ENCODE measurements at places on chromosomes 2 and 18. TPM values are rescaled to one million over a fixed set of nuclear protein-coding genes. Genes with fewer than 3 reads are reported as not detected.

GRCh38 chr2:240426845-240427721, 8.4 kb upstream of the GPC1 start:
- no peak for DNase-seq

- DNase-seq: no peak
Measured at GRCh38 chr2:152718909-152719645, 657 bp downstream of the ARL6IP6 start.

- no peak for DNase-seq
Measured at GRCh38 chr2:139259422-139260051, 479.3 kb upstream of the NXPH2 start.

DNA sequence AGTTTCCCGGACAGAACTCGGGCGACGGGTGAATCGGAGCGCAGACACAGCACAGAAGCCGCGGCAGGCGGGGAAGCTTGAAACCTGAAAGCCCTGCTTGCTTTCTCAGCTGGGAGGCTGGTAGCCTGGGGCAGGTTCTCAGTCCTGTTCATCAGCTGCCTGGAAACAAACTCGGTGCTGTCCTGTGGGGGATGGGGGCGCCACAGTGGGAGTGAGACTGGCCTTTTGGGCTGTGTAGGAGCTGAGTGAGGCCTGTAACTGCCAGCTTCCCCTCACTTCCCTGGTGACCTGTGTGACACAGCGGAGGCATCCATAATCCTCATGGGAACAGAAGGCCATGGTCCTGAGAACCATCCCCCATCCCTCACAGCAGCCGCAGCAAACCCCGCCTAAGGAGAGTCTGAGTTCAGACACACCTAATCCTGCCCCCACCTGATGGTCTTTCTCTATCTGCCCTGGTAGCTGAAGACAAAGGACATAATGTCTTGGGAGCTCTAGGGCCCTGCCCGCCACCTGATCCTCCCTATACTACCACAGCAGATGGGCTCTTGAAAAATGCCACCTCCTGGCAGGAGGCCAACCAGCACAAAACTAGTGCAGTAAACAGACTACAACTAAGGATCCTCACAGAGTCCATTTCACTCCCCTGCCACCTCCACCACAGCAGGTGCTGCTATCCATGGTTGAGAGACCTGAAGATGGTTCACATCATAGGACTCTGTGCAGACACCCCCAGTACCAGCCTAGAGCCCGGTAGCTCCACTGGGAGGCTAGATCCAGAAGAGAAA, 52.7 kb upstream of the LDLRAD4 start:
- no peak for DNase-seq

DNA sequence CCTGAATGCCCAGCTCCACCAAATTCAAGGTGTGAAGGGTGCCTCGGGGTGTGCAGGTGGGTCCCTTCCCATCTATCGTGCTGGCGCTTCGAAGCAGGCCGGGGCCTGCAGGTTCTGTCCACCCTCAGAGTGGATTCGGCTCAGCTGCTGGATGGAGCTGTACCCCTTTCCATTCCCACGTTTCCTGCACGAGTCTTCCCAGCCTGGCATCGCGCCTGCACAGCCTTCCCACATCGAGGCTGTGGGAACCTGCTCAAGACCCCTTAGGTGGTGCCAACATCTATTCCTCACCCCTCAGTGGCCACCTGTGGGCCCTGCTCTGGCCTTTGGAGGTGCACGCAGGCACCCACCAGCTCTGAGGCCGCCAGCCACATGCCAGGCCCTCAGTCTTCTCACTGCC, 65.7 kb downstream of the PDCL3 start:
- DNase-seq: no peak

DNA sequence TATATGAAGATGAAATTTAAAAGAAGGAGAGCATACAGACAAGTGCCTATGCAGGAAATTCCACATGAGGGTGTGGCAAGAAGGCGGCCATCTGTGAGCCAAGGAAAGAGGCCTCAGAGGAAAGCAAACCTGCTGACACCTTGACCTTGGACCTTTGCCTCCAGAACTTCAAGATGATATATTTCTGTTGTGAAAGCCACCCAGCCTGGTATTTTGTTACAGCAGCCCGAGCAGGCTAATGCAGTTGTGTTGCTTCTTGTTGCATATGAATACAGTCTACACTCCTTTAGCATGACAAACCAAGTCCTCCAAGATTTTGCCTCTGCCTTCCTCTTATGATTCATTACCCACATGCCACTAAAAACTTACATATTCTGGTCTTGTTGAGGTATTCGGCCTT, 374.8 kb upstream of the TRIB2 start:
- no peak for DNase-seq

DNA sequence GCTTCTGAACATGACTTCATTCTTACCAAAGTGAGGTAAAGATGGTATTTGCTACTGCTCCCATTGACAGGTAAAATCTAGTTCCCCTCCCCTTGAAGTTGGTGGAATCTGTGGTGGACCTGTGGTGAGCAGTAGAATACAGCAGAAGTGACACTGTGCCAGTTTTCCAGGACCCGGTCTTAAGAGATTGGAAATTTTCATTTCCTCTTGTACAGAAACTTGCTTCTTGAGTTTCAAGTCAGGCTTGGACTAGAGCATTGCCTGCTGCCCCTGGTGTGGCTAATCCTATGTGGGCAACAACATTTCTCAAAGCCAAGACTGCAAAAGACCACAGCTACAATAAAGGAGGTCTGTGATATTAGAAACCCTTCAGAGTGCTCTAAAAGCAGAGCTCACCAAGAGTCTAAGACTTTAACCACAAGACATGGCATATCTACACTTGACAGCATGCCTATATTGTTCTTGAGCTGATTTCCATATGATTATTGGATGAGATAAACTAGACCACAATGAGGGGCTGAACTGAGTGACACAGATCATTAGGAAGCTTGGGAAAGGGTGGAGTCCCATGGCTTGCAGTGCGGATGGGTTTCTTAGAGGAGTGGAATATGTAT, 458.1 kb downstream of the BCL11A start:
- DNase-seq: no peak

DNA sequence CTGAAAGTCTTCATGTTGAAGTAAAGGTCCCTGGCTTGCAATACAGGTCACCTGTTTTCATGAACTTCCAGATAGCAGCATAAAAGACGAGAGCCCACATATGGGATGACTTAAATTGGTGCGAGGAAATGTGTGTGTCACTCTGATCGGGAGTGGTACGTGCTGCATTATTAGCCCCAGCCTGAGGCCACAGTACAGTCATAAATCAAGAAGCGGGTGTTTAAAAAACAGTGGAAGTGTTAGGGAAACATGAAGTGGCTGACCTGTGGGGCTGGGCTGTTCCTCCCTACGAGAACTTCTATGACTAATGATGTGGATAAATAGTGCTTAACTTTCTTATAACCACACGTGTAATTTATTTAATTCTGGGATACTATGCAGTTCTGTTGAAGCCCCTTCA, 24.4 kb downstream of the RDH14 start:
- no peak for DNase-seq

DNA sequence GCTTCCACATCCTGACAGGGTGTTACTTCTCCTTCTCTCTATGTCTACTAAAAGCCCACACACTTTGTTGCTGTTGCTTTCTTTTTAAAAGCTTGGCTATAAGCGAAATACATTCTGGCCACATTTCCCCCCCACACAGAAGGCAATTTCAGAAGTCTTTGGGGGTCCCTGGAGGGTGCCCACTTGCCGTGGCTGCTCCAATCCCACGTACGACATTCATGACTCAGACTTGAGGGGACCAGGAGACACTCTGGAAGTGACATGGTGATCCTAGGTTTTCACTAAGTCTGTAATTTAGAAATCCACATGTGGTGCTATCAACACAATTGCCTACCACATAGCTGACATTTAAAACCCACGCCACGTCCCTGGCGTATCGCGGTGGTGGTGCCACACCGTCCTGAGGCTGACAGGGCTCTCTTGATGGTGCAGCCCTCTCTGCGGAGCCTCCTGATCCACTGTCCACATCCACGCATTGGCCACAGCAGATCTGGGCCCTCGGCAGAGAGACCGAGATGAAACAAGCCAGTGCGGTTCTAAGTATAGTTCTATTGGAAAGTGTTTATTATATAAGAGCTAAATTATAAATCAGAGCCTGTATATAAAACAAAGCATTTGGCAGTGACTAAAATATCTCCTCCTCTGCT, 42.4 kb downstream of the CYP27C1 start:
- no peak for DNase-seq

DNA sequence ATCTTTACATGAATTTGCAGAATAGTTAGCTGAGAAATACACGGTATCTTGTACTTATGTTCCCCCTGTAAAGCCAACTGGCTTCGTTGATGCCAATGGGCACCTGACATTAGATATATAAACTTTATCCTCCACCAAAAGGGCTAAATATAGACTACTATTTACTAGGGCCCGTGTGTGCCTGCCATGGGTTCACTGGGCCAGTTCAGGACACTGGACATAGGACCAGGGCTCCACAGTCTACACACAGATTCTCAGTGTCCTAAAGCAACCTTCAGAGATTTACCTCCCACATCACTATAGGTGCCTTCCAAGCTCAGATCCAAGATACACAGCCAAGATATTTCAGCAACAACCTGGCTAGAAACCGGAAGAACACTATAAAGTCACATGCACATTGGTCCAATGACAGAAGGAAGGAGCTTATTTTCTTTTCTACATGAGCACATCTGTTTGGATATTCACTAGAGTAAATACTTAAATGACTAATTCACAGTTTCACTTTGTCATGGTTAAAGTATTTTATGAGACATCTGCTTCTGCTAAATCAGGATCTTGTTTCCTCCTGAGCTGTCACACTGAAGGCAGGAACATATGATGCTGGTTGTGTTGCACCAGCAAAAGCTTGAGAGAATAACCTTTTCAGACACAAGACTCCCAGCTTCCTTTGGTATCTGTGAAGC, 95.1 kb downstream of the MYO5B start:
- DNase-seq: no peak

DNA sequence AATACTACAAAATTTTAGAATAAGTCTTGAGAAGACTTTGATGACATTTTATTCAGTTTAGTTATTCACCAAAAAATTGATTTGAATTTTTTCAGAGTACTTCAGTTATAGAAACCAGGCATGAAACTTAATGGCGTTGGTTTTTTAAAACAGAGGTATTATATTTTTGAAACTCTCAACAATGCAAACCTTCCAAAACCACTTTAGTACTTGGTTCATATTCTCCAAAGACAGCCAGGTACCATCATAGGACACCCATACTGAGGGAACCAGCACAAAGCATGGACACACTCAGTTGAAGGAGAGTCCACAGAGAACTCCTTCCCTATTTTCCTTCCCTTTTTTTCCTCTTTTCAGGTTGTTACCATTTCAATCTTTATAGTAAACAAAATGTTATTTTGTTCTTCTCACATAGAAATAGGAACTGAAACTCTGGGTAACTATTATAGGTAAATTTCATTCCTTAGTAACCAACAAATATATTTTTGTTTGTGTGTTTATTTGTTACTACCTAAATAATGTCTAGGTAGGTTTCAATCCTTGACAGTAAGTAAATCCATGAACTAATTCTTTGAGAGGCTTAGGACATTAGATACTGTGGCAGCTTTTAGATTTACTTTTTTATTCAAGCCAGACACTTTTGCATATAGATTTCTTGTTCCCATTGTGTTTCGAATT, 95.8 kb downstream of the TMEFF2 start:
- DNase-seq: no peak

DNA sequence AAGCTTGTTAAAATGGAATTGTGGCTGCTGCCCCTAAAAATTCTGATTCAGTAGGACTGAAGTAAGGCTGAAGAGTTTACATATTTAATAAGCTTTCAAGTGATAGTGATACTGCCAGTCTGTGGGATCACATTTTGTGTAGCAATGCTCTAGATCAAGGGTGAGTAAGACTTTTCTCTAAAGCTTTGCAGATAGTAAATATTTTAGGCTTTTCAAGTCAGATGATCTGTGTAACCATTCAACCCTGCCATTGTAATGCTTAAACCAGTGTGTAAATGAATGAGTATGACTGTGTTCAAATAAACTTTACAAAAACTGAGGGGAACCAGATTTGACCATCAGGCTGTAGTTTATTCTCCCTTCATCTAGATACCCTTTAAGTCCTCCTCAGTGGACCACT, 92.7 kb downstream of the PIK3C3 start:
- no peak for DNase-seq

GRCh38 chr18:51447351-51448342, 250.2 kb upstream of the MEX3C start:
- no peak for DNase-seq

- no peak for DNase-seq
Measured at GRCh38 chr18:37225279-37225678, 340.3 kb downstream of the CELF4 start.

- DNase-seq: no peak
Measured at GRCh38 chr2:202113571-202114142, 40.6 kb downstream of the KIAA2012 start.

- no peak for DNase-seq
Measured at GRCh38 chr2:175926272-175926671, 75.8 kb downstream of the LNPK start.

GRCh38 chr2:182302972-182303371, 123.9 kb downstream of the PDE1A start:
- no peak for DNase-seq

DNA sequence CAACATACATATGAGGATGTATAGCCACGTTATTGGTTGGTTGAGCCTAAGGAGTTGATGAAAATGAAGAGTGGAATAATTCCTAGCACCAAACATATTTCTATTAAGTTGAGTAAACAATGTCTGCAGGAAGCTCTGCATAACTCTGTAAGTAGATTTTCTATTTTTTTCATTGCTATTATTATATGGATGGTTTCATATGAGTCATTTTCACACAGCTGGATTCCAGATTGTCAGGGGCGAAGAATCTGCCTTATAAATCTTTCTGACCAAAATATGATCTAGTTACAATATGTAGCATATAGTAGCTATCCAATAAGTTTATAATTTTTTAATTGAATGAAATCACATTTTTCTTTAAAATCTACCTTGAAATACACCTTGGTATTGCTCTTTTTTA, 468.0 kb upstream of the PKDCC start:
- no peak for DNase-seq

DNAJC5G gene
- not detected for total RNA-seq

ATP8B1 gene
- 108 TPM for total RNA-seq

TWIST2 gene
- 5.4 TPM for total RNA-seq

PPM1B gene
- 20.0 TPM for total RNA-seq

ERICH2 gene
- not detected for total RNA-seq

CDK15 gene
- total RNA-seq: not detected

GNLY gene
- total RNA-seq: not detected

LIMS4 gene
- 12.4 TPM for total RNA-seq

VSNL1 gene
- total RNA-seq: not detected

SPATA3 gene
- total RNA-seq: not detected
